ENCODE measurements at places on chromosomes 5 and 9.

DNA sequence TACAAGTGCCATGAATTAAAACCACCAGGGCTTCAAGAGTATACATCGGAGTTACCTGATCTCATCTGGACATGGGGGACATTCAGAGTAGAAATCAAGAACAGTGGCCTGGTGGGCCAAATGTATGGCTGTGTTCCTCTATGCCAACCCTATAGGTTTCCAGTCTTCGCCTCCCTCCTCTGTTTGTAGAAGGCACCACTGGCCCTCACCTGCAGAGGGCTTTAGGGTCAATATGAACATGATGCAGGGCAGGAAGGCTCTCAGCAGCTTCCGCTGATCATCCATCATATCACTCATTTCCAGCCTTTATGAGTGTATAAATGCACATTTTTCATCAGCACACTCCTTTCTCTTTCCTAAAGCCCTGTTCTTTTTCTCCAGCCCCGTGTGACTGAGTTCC, 555.5 kb upstream of the BRINP1 start:
- DNase-seq, result no peak

DNA sequence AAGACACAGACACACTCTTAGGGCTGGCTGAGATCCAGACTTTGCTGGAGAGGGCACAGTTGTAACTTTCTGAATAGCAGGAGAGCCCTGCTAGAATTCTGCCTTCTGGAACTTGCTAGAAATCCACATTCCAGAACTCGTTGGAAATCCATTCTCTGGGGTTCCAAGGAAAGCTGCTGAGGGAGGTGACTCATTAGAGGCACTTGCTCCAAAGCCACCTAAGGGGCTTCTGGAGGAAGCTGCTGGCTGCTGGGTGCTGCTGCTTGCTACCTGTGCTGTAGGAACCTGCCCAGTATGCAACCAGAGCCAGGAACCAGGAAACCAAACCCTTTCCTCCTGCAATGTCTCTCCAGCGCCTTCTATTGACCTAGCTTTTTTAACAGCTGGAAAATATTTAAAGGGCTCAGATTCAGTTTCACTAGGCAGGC, 4.1 kb upstream of the TLE4 start:
- DNase-seq, result no peak

DNA sequence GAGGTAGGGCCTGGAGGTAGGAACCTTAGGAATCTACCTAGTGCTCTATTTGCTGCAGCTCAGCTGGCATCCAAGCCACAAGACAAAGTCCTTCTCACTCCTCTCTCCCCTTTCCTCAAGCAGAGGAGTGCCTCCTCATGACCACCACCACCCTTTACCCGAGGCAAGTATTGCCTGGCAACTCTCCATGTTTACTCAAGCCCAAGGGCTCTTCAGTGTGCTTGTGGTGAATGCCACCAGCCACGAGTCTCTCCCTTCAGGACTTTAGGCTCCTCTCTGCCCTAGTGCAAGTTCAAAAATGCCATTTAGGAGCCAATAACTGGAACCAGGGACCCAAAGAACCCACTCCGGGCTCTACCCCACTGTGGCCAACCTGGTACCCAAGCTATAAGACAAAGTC, 514.5 kb upstream of the RGMB start:
- no peak for DNase-seq

GRCh38 chr5:109125755-109126429, 283.9 kb downstream of the PJA2 start:
- no peak for DNase-seq

- no peak for DNase-seq
These were observed 11.1 kb upstream of the CCIN start for GRCh38 chr9:36158122-36158521.

DNA sequence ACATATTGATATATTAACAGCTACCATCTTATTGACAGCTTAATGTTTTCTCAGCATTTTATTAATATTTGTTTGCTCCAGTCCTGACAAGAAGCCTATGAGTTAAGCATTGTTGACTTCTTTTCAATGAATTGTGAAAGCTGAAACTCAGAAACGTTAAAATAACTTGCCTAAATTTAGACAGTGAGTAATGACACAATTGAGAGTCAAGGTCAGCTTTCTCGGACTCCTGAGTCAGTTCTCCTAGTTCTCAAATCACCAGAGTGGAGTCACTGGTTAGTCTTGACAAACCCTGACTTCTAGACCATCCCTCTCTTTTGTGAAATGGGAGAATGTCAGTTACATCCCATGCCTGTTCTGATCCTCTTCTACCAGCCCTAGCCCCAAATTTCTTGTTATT, 222.7 kb upstream of the ACO1 start:
- DNase-seq, result no peak

GRCh38 chr9:127783111-127784008, 2.5 kb upstream of the CDK9 start:
- peak; percentile 88 for DNase-seq

- DNase-seq, result no peak
These were observed 388.9 kb downstream of the SH3GL2 start for GRCh38 chr9:17967731-17968130.

DNA sequence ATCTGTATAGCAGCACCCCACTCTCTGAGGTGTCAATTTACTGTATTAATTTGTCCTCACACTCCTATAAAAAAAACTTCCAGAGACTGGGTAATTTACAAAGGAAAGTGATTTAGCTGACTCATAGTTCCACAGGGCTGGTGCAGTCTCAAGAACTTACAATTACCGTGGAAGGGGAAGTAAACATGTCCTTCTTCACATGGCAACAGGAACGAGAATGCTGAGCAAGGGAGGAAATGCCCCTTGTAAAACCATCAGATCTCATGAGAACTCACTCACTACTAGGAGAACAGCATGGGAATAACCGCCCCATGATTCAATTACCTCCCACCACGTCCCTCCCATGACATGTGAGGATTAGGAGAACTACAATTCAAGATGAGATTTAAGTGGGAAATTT, 602.6 kb downstream of the MTRR start:
- no peak for DNase-seq

- no peak for DNase-seq
These were observed 315.3 kb upstream of the MSX2 start for GRCh38 chr5:174409070-174409469.

- DNase-seq, result no peak
These were observed 31.0 kb downstream of the CAMK4 start for GRCh38 chr5:111255169-111255568.

GRCh38 chr9:111034898-111035539, 3.3 kb downstream of the LPAR1 start:
- DNase-seq, result no peak

GRCh38 chr5:109418712-109419352, 9.1 kb upstream of the PJA2 start:
- DNase-seq, result no peak

DNA sequence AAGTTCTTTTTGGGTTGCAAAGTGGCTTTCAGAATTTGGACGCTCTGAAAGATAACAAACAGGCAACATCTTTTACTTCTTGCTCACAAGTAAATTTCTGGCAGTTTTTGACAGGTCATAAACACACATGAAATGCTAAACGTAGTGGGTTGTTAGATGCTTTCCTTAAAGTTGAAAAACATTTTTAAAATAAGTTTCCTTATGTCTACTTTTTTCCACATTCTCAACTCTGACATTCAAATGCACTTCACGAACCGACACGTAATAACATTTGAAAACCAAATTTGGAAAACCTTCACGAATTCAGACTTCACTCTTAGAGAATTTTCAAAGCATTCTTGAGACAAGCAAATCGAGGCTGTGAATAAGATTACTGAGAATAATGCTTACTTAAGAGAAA, 26.9 kb downstream of the MTX3 start:
- no peak for DNase-seq

DNA sequence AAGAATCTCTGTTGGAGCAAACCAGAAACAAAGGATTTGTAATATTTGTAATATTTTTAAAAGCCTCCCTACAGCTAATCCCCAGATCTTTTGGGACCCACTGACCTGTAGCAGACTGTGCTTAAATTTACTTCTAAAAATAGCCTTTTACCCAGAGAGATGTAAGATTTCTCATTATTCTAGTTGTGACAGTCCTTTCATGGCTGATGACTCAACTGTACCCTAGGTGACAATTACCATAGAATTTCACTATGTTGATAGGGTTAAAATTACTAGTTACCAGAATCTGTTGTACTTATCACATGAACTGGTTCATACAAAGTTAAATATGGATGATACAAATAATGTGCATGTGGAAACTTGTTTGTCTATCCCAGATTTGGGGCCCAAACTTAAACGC, 543.9 kb upstream of the SEMA6A start:
- DNase-seq, result no peak

DNA sequence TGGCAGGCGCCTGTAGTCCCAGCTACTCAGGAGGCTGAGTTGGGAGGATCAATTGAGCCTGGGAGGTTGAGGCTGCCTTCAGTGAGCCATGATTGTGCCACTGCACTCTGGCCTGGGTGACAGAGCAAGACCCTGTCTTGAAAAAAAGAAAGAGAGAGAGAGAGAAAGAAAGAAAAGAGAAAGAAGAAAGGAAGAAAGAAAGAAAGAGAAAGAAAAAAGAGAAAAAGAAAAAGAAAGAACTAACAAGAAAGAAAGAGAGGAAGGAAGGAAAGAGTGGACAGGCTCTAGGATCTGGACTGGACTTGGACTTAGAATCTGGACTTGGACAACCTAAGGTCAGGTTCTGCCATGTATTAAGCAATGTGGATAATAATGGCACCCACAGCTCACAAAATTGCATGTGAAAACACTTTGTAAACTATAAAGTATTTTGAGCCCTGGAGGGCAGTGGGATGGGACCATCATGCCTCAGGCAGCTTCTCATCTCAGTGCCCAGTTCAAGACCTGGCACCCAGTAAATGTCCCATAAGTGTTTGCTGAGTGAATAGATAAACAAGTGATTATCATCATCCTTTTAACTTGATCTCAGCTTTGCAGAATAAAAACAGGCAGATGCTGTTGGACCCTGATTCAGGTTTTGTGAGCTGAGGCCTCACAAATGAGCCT, 12.8 kb upstream of the PHF19 start:
- peak; percentile 15 for DNase-seq

GRCh38 chr9:133539991-133540697, 5.6 kb downstream of the ADAMTSL2 start:
- DNase-seq, result no peak

GRCh38 chr9:135156525-135157510, 69.3 kb downstream of the OLFM1 start:
- no peak for DNase-seq

DNA sequence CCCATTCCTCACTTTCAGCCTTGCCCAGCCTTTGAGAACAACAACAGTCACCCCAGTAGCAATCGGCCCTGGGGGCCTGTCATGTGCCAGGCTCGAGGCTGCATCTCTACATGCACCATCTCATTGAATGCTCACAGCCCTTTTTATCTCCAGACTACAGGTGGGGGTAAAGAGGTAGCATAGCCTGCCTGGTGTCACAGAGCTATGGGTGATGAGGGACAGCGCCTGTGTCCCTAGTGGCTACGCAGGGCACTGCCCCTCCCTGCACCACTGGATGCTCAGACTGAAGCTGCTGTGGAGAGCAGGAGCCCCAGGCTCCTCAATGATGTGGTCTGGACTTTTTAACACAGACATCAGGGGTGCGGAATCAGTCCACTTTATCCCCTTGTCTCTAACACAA, 2.8 kb downstream of the CAMK2A start:
- DNase-seq, result no peak

DNA sequence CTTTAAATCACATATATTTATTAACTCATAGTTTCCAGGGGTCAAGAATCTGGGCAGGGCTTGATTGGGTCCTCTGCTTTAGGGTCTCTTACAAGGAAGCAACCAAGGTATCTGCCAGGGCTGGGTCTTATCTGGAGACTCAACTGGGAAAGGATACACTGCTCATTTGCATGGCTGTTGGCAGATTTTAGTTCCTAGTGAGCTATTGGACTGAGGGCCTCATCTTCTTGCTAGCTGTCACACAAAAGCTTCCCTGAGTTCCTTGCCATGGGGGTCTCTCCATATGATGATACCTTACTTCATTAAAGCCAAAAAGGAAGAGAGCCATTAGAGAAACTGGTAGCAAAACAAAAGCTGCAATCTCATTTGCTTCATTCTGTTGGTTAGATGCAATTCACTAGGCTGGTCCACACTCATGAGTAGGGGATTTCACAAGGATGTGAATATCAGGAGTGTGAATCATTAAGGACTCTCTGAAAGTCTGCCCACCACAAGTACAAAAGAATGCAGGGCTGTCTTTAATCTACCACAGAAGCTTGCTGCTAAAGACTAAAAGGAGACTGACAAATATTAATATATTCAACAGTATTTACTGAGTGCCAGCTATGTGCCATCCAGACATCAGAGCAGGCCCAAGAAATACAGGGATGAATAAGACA, 42.0 kb upstream of the TIMD4 start:
- no peak for DNase-seq

DNA sequence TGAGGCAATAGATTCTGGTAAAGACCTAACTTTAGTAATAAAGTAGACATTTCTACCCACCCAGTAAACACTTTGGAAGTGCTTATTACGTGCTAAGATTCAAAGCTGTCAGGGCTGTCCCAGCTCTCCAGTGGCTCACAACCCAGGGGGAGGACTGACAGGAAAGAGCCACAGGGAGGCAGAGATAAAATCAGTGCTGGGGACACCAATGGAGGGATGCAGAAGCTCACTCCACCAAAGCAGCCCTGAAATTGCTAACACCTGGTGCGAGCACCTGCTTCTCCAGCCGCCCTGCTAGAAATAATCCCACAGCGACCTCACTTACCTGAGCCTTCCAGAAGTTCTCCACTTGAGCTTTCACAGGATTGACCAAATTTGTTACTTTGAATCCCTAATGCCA, 501.0 kb downstream of the BNC2 start:
- no peak for DNase-seq

DNA sequence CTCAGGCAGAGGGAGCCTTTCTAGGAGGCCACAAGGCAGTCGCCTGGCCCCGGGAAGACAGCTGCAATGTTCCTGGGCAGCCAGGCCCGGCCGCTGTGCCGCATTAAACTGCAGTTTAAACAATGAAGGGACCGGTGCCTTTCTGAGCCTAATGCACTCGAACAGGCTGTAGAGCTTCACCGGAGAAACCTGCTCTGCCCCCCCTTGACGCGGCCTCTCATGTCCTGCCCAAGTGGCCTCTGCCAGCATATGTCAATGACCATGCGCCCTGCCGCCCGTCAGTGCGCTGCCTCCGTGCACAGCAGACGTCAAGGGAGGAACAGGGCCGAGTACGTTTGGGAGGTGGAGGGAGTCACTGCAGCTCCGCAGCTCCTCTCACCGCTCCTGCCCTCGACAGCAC, 38.4 kb upstream of the BARHL1 start:
- no peak for DNase-seq

GRCh38 chr5:58016877-58017276, 443.0 kb downstream of the PLK2 start:
- no peak for DNase-seq

DNA sequence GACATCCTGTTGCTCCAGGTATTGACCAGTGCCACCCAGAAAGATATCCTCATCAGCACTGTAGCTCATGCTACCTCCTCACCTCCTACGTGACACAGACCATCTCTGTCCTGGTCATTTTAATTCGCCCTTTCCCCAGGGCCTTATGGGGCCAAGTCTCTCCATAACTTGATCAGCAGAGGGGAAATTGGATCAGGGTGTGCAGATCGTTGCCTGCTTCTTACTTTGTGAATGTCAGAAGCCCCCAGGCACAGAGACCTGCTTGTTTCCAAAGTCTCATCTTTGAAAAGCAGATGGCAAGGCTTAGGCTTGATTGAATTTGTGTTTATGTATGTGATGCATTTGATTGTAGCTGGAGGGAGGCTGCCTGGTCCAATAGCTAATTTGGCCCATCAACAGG, 8.8 kb upstream of the DBH start:
- no peak for DNase-seq

GRCh38 chr9:128484686-128485413, 19.7 kb upstream of the GLE1 start:
- DNase-seq, result no peak

GRCh38 chr5:41219658-41220269, 6.4 kb upstream of the C6 start:
- DNase-seq, result no peak
